ENCODE measurements at places on chromosomes 2 and 18. TPM values are rescaled to one million over a fixed set of nuclear protein-coding genes. Genes with fewer than 3 reads are reported as not detected.

CRYBA2 gene
- not detected for total RNA-seq

CAPN13 gene
- not detected for total RNA-seq

ARHGAP25 gene
- 0.18 TPM for total RNA-seq

NEURL3 gene
- 0.62 TPM for total RNA-seq

TPRKB gene
- 75.8 TPM for total RNA-seq

MYO7B gene
- 0.16 TPM for total RNA-seq

All from A549 treated with Hydrocortisone at 1 μM for 4 hours (cell line).